ENCODE measurements at places on chromosomes 7 and 10. TPM values are rescaled to one million over a fixed set of nuclear protein-coding genes. Genes with fewer than 3 reads are reported as not detected.

ADIRF gene
- polyA plus RNA-seq: 86.1 TPM

IRF5 gene
- 2.0 TPM for polyA plus RNA-seq

ZNF488 gene
- not detected for polyA plus RNA-seq

HOXA6 gene
- polyA plus RNA-seq: not detected

ZNF735 gene
- polyA plus RNA-seq: not detected

PRTFDC1 gene
- 3.3 TPM for polyA plus RNA-seq

GRM8 gene
- 0.24 TPM for polyA plus RNA-seq

DNA sequence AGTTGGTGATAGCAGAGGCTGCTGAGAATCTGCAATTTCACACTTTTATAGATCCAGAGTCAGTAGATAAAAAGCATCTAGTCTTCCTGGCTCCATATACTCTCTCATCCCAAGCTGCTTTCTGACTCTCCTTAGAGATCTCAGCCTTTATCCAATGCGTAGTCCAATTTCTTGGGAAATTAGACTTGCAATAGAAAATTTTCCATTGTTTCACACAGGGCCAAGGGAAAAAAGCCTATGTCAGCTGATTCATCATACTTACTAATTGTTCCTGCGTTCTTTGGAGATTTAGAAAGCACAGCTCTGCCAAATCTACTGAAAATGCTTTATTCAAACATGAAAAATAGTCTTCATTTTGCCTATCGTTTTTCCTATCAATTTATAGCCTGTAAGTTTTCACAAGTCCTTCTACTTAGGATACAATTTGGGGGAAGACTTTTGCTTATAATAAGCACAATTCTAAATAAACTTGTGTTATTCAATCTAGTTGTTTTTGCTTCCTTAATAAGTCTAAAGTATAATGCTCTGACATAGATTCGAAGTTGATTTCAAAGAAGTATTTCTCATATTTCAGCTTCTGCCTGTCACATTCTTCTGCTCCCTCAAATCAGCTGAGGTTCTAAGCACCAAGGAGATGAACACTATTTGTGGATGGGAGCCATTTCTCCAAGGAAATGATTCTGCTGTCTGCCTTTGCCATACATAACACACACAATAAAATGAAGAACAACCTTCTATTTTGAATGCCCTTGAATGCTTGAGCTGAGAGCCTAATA is 165.4 kb downstream of the ADAM12 start:
- DNase-seq: no peak

DNA sequence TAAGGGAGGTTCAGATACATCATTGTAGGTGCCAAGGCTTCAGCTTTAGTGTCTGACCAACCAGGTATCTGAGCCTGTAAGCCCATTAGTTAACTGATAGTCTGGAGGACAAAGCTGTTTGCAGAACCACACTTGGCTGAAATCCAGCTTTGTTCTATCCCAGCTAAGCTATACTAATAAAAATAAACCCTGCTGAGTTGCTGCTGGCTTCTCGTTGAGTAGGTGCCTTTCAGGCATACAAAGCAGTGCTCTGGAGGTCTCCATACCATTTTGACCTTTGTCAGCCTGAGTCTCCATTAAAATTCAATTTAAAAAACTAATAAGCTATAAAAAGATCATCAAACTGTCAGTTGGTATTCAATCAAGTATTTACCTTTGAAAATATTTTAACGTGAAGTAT is 22.0 kb downstream of the CDCA7L start:
- no peak for DNase-seq

GRCh38 chr7:38229884-38230642 is 43.4 kb downstream of the TARP start:
- no peak for DNase-seq

DNA sequence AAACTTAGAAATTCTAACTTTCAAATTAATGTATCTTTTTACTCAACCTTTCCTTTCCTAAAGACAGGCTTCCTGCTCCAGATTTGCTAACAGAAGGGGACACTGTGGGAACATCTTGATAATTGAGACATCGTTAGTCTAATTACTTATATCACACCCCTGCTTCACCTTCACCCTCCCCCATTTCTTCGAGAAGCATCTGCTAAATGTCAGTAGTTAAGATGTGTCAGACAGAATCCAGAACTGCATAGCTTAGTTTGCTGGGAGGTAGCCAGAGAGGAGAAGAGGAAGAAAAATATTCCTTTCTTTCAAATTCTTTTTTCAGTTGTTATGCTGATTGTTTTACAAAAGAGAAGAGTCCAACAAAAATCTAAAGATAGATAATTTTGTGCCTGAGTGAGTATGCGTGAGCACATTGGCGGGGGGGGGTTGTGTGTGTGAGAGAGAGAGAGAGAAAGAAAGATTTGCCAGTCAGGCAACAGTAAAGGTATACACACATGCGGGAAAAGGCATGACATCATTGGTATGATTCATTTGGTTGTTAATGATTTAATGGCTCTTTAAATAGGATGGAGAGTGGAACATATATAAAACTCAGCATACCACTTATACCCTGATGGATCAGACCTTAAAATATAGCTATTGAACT is 192.4 kb downstream of the PTN start:
- no peak for DNase-seq

DNA sequence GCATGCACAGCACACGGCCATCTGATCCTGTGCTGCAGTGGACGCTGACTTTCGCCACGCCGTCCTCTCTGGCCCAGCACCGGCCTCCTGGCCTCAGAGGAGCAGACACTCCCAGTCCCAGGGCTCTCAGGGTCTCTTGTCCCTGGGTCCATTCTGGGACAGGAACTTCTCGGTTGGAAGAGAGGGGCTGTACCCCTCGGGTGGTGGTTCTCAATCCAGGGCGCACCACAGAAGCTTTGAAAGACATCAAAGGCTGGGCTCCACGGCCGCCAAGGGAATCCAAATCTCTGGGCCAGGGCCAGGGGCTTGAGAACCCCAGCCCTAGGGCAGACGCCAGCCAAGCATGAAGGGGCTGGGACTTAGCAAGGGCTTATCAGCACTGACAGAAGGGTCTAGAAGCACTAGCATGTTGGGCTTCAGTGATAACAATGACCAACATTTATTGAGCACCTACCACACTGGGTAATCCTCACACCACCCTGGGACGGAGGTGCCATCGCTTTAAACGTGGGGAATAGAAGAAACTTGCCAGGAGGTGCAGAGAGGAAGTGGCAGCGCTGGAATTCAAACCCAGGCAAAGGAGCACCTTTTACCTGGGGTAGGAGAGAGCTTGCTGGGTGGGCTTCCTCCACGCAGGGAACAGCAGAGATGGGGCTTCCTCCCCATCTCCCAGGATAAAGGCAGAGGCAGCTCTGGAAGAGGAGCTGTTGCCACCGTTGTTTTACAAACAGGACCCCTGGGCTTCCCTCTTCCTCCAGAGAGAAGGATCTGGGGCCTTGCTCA is 1.8 kb upstream of the PYROXD2 start:
- no peak for DNase-seq

GRCh38 chr10:64196638-64197315 is 675.6 kb downstream of the REEP3 start:
- no peak for DNase-seq

DNA sequence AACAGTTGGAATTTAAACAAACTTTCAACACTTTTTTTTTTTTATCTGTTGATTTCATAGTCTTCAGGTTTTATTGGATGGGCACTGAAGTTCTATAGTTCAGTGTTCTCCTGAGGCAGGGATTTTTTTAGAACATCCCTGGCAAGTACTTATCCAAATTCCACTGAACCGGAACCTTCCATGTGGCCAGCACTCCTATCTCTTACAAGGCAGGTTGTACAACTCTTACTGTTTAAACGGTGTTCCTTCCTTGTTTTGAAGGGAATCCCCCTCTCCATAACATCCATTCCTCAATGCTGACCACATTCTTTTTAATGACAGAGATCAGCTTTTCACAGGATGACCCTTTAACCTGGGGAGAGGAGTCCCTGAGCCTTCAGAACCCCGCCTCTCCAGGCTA is 238.9 kb upstream of the CTBP2 start:
- DNase-seq: no peak

GRCh38 chr7:114821030-114821900 is 100.6 kb upstream of the MDFIC start:
- no peak for DNase-seq

GRCh38 chr7:4144811-4145510 is 537.1 kb upstream of the FOXK1 start:
- peak; percentile 25 for DNase-seq

DNA sequence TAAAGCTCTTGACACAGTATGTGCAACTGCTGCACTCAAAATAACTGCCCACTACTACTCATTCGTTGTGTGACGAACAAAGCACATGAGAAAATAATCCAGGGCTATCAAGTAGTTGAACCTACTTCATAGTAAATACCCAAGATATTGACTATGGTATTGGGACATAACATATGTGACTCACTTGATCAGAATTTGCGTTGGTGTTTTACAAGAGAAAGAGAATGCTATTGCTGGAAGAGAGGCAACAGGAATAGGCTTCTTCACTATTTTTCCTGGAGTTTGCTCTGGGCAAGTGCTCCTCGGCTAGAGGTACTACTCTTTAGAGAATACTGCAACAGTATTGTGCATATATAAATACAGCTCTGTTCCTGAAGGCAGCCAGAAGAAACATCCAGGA is 2.5 kb downstream of the DGKB start:
- no peak for DNase-seq

GRCh38 chr10:75904499-75905283 is 473.3 kb downstream of the LRMDA start:
- DNase-seq: no peak

DNA sequence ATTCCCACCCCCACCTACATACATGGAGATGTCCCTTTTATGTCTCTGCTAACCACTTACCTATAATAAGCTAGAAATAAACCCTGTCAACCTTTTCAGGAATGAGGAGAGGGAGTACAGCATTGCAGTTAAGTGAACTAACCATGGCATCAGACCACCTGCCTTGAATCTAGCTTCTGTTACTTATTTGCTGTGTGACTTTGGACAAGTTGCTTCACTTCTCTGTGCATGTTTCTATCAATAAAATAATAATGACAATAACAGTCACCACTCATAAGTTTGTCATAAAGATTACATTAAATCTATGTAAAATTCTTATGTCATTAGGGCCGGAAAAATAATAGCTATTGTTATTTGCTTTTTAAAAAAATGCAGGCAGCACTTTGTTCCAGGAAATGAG is 881.1 kb upstream of the AUTS2 start:
- no peak for DNase-seq

GRCh38 chr10:43594944-43595589 is 11.2 kb upstream of the ZNF485 start:
- no peak for DNase-seq

GRCh38 chr10:66827353-66827752 is 98.5 kb upstream of the LRRTM3 start:
- DNase-seq: no peak

- no peak for DNase-seq
Observed at GRCh38 chr7:90749774-90750173, 153.7 kb downstream of the CDK14 start.

DNA sequence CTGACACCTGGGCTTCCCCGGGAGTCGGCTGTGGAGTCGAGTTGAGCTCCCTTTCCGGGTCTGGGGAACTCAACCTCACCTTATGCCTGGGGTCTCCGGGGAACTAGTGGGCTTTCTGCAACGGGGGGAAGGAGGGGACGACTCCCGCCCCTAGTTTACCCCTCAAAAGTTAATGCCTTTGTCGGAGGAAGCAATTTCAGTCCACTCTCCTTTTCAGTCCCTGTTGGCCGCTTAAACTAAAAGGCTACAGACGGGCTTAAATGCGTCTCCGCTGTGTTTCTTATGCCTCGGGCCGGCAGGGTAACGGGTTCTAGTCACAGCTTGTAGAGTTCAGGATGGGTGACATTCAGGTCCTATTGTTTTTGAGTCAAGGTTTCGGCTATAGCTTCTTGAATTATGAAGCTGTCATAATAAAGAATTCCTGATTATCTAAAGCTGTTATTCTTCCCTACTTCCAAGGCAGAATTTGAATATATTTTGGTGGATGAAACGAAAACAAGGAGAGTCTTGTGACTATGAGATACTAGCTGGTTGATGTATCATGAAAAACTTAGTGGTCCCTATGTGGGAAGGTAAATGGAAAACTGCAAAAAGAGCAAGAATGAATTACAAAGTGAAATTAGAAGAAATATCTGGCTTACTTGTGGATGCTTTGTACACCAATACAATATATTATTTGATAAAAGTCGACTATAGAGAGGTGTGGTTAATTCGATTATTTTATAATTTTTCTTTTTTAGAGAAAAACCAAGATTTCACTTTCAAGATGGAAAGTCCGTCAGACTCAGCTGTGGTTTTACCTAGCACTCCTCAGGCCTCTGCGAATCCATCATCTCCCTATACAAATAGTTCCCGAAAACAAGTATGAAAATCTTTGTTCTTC is 495 bp downstream of the SFR1 start:
- no peak for DNase-seq

GRCh38 chr7:135758531-135758932 is 9.9 kb upstream of the FAM180A start:
- DNase-seq: no peak

DNA sequence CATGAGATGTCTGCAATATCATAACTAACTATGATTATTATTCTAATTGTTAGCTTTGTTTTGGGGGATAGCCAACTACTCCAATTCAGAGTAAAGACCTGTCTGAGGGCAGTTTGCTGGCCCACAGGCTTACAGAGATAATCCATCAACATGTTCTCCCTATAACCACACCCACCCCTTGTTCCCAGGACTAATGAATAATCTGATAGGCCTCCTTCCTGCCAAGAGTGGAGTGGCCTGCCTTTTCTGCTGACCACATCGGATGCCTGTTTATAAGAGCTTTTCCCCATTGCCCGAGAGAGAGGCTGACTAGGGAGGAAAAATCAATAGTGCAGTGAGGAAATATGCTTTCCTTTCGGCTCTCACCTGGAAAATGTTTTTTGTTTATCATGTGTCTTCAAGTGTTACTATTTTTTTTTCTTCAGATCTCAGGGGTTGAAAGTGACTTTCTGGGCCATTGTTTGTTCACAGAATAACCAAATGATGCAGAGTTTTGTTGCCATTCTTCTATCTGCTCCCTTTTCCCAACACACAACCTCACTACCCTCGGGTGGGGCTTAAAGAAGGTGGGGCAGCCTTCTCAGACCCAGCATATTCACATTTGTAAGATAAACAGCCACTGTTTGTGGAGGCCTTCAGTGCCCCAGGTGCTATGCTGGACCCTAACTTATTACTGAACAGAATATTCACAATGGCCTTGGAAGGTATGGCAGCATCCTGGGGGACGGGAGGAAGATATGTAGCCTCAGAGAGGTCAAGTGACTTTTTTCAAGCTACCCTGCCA is 38.4 kb downstream of the PLPP4 start:
- no peak for DNase-seq

Measured in heart left ventricle (tissue), 16 donors.